ENCODE measurements at places on chromosomes 6 and 20. TPM values are rescaled to one million over a fixed set of nuclear protein-coding genes. Genes with fewer than 3 reads are reported as not detected.
A peak's percentile ranks its signal among the peaks of the same experiment; 100 is the strongest.

DNA sequence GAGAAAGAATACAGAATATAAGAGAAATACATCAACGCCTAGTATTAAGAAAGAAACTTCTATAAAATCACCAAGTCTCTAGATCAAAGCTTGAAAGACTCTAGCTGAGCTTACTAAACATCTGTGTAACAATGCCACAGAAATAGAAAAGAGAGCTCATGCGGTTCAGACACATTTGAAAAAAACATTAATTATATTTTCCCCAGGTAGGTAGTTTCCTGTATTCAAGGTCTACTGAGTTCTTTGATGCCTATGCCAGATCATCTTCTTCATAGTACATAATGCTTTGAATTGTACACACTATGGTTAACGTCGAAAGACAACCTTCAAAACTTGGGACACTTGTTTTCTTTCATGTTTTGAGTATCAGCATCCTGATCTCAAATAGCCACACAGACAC, 11.3 kb downstream of the MOXD1 start:
- no peak for DNase-seq

- DNase-seq, result no peak
Observed at GRCh38 chr6:5855787-5856470, 150.8 kb downstream of the NRN1 start.

DNA sequence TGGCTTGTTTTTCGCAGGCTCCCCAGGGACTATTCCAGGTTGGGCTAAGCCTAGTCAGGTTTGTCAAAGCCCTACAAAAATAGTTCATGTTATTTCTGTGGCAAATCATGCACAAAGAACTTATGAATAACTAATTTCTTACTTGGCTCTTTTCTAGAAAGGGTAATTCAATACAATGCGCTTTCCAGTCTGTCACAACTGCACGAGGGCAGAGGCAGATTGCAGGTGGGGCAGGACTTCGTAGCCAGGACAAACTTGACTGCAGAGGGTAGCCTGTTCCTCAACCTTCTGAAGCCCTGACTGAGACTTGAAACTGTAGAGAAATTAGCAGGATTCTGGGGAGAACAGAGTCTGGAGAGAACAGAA, 253.5 kb downstream of the QKI start:
- DNase-seq, result no peak

DNA sequence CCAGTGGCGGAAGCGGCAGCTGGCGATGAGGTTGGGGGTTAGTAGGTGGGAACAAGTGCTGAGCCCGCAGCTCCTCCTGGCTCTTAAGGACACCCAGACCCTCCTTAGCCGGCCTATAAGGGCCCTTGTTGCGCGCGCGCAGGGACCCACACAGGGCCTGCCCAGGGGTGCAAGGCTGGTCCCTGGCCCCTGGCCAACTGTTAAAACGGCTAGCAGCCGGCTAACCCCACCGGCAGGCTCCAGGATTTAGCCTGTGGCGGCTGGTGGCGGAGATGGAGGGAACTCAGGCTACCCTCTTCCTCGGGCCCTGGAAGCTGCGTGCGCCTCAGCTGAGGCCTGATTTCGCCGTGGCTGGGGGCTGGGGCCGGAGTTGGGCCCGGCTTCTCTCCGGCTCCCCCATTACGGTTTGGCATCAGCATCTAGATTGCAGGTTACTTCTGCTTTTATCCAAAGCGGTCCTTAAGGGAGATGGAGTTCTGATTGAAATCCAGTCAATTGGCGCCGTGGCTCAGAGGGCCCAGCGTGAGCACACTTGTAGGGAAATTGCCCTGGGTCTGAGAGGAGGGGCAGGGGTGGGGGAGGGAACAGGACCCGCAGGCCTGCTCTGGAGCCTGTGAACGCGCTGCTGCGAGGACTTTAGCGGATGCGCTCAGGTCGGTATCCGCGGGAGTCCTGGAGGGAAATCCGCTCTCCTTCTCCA, 36.9 kb upstream of the CCDC167 start:
- no peak for DNase-seq

BCAS1 gene
- 1.1 TPM for total RNA-seq

ZC3H12D gene
- 1.2 TPM for total RNA-seq

- no peak for DNase-seq
Observed at GRCh38 chr6:85006362-85006761, 242.0 kb upstream of the TBX18 start.

DNA sequence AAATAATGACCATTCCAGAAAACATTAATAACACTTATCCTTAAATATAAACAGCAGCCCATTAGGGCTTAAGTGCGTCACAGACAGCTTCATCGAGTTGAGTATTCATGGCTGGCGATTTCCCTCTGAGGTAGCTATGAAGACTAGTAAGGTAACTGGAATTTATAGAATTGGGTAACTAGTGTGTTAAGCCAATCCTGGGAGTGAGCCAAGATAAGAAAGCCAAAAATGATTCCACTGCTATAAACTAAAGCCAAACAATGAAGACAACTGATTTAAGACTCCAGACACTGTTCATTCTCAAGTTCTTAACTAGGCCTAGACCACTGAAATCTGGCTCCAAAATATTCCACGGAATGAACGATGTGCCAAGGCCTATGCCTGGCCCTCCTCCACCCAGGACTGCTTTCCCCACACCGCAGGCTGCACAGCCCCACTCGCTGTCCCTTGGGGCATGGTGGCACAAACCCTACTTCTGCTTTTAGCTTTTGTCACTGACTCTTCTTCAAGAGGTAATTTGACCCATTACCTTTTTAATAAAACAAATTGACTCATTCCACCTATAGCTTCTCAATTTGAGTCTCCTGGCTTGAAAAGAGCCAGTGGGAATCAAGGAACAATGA, 66.0 kb downstream of the BLOC1S5 start:
- DNase-seq, result no peak

MMP24 gene
- 0.52 TPM for total RNA-seq

- no peak for DNase-seq
Observed at GRCh38 chr6:12476484-12476883, 186.3 kb downstream of the EDN1 start.

- no peak for DNase-seq
Observed at GRCh38 chr20:41510847-41511450, 107.2 kb downstream of the CHD6 start.

- DNase-seq, result no peak
Observed at GRCh38 chr6:138500867-138501446, 1.7 kb upstream of the NHSL1 start.

DNA sequence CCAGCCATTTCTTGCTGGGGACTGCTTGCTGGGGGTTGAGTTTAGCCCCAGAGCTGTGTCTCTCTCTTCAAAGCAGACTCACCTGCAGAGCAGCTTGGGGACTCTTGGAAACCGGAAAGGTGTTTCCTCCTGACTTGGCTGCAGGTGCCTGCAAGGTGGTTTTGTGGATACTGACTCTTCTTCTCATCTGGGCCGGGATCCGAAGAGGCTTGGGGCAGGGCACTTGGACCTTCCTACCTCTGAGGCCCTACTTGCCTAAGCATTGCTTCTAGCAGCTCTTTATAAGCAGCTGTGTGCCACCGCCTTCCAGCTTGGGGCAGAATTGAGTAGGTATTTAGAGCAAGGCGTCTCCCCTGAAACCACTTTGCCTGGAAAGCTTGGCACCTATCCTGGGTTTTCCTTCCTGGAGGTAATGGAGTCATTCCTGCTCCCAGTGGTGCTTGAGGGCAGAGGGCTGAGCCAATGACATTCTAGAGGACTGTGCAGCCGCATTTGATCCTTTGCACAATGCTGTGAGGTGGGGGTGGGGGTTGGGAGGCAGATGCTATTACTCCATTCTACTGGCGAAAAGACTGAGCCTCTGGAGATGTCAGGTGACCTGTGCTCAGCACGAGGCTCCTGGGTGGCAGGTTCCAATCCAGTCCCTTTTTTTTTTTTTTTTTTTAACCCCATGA, 3.4 kb upstream of the CTSZ start:
- peak; percentile 36 for DNase-seq

- DNase-seq, result no peak
Observed at GRCh38 chr6:21836277-21836676, 242.7 kb downstream of the SOX4 start.

GRCh38 chr6:74735304-74735703, 470.5 kb downstream of the COL12A1 start:
- DNase-seq, result no peak

- no peak for DNase-seq
Observed at GRCh38 chr20:38021087-38021772, 12.0 kb downstream of the TTI1 start.

ZBTB46 gene
- total RNA-seq, result 22.7 TPM

PAX1 gene
- not detected for total RNA-seq

- DNase-seq, result no peak
Observed at GRCh38 chr20:51398552-51398951, 144.0 kb downstream of the NFATC2 start.

DNA sequence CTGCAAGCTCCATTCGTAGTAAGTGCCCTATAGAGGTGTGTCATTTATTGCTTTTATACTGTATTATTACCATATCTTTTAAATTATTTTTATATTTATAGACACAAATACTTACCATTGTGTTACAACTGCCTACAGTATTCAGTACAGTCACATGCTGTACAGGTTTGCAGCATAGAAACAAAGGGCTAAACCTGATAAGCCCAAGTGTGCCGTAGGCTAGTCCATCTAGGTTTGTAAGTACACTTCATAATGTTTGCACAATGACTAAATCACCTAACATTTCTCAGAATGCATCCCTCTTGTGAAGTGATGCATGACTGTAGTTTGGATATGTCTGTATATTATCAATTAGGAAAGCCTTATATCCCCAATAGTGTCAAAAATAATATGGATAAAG, 122.8 kb downstream of the CLVS2 start:
- no peak for DNase-seq

DNA sequence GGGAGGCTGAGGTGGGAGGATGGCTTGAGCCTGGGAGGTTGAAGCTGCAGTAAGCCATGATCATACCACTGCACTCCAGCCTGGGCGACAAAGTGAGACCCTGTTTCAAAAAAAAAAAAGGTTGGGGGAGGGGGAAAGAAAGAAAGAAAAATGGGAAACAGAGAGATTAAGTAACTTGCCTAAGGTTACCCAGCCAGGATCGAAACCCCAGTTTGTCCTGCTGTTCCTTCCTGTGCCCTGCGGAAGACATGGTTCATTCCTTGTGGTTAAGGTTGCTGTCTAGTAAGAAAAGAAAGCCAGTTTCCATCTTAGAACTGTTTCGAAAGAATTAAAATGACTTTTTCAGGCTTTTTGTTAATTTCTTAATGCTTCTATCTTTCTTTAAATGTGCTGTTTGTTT, 29.8 kb downstream of the C6orf89 start:
- no peak for DNase-seq

DNA sequence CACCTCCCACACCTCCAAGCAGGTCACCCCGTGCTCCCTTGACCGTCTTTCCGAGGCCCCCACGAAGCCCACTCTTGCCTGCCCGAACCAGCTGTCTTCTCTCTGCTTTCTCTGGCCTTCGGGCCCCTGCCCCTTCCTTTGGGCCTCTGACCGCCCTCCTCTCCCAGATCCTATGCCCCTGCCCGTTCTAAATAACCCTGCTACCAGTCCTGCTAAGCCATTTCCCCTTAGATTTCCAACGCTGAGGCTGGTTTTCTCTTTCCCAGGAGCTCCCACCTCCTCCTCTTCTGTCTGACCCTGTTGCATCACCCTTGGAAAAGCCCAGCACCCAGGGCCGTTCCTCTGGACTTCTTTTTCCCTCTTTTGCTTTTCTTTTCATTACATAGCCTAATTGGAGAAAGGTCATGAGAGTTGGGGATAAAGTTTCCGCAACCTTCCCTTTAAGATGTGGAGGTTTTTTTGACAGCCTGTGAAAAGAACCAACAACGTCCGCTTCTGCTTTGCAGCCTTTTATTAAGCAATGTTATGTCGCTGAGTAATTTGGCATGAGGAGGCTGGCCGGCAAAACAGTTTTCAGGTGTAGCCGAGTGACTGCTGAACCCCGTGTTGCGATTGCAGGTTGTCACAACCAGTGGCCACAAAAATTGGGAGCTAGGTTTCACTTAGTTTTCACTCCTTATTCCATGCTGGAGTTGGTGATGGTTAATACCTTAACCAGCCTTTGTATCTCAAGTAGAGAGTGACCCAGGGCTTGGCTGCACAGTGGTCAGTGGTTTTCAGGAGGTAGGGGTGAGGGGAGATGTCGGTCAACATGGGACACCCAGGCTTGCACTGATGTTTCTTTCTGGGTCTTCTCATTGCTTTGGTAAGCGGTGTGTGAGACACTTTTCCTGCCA, 970 bp downstream of the BLTP3A start:
- DNase-seq, result peak; percentile 54

DNA sequence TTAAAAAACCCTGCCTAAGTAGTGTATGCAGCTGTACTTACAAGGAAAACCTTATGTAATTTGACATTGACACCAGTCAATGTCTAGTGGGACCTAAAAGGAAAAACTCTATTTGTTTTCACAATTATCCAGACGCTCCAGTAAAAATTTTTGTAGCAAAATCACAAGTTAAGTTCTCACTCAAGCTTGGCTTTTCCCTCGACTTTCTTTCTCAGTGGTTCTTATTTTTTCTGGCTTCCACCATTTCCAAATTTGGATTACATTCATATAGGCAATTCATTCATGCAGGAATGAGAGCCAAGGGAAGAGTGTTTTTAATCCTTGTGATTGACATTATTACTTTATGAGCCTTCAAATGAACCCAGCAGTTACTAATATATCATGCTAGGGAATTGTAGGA, 66.0 kb upstream of the ADGRG6 start:
- DNase-seq, result no peak

DNA sequence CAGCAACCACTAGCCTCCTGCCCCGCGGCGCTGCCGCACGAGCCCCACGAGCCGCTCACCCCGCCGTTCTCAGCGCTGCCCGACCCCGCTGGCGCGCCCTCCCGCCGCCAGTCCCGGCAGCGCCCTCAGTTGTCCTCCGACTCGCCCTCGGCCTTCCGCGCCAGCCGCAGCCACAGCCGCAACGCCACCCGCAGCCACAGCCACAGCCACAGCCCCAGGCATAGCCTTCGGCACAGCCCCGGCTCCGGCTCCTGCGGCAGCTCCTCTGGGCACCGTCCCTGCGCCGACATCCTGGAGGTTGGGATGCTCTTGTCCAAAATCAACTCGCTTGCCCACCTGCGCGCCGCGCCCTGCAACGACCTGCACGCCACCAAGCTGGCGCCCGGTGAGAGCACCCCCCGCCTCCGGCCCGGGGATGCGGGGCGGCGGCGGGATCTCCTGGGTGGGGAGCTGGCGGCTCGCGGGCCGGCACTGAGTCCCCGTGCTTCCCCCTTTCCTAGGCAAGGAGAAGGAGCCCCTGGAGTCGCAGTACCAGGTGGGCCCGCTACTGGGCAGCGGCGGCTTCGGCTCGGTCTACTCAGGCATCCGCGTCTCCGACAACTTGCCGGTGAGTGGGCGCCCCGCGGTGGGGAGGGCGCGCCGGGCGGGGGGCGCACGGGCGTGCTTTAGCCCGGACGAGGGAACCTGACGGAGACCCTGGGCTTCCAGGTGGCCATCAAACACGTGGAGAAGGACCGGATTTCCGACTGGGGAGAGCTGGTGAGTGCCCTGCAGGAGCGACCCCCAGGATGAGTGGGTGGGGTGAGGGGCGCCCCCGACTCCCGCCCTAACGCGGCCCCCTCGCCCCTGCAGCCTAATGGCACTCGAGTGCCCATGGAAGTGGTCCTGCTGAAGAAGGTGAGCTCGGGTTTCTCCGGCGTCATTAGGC, 585 bp downstream of the PIM1 start:
- peak; percentile 78 for DNase-seq

Data from aorta (tissue), 5 donors.